A549 treated with CpdA at 1 μM for 4 hours (cell line): ENCODE measurements at places on chromosomes 16 and 17. TPM values are rescaled to one million over a fixed set of nuclear protein-coding genes. Genes with fewer than 3 reads are reported as not detected.

The KRTAP17-1 gene
- total RNA-seq, result not detected in 5 replicates

The DBNDD1 gene
- total RNA-seq, result 47.6 to 60.8 TPM (median 57.9 TPM) in 5 replicates

The ZNF19 gene
- total RNA-seq, result 1.2 to 3.0 TPM (median 2.0 TPM) in 5 replicates

The KRT20 gene
- 0.17 to 0.52 TPM (median 0.26 TPM) in 5 replicates for total RNA-seq

The RHOT1 gene
- total RNA-seq, result 20.8 to 26.6 TPM (median 25.9 TPM) in 5 replicates

The CCL4 gene
- total RNA-seq, result not detected in 5 replicates

The RNF157 gene
- total RNA-seq, result 5.4 to 10.6 TPM (median 6.3 TPM) in 5 replicates

The MT3 gene
- 1.5 TPM in 1 of 5 replicates, not detected in the others for total RNA-seq

The AKTIP gene
- 18.9 to 26.5 TPM (median 22.7 TPM) in 5 replicates for total RNA-seq

The CCT6B gene
- total RNA-seq, result 0.85 to 1.6 TPM (median 1.2 TPM) in 5 replicates

The ACSM2A gene
- total RNA-seq, result not detected in 5 replicates

The SLC25A19 gene
- total RNA-seq, result 17.6 to 24.7 TPM (median 22.9 TPM) in 5 replicates

The KRTAP9-2 gene
- not detected in 5 replicates for total RNA-seq

The CACNA1G gene
- 3.1 to 4.8 TPM (median 4.4 TPM) in 5 replicates for total RNA-seq

The SPATA22 gene
- total RNA-seq, result not detected in 5 replicates

The DHX40 gene
- 33.9 to 45.8 TPM (median 40.1 TPM) in 5 replicates for total RNA-seq

The SLC16A6 gene
- total RNA-seq, result 0.37 to 0.68 TPM (median 0.51 TPM) in 5 replicates

The MYH10 gene
- 16.3 to 29.9 TPM (median 23.2 TPM) in 5 replicates for total RNA-seq
